Daoy (cell line): ENCODE measurements at places on chromosomes 13 and 19.

DNA sequence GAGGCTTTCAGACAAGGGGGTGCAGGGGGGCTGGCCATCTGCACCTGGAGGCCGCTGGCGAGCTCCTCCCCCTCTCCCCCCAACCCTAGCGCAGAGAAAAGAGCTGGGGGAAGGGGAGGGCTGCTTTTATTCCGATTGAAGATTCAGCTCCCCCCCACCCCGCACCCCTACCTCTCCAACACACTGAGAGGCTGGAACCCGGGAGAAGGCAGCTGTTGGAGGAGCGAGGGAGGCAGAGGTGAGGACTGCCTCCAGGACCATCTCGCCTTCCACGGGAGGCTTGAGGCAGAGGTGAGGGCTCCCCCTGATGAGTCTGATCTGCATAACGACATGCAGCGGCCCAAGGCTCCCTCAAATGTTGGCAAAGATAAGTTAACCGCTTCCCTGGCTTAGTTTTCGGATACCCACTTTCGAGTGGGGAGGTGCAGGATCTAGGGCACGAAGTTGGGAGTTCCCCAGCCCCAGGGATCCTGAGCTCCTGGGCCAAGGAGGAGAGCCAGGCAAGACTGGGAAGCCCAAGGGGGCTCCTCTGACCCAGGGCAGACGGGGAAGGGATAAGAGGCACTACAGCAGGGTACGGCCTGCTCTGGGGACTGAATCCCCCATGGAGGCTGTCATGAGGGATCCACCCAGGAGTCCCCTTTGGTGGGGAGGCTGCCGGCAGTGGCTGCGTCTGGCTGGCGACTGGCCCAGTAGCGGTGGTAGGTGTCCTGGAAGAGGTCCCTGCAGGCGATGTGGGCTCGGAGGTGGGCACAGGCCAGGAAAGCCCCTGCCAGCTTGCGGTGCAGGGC lies 1.2 kb upstream of the NUMBL start:
- peak; percentile 34 for DNase-seq

DNA sequence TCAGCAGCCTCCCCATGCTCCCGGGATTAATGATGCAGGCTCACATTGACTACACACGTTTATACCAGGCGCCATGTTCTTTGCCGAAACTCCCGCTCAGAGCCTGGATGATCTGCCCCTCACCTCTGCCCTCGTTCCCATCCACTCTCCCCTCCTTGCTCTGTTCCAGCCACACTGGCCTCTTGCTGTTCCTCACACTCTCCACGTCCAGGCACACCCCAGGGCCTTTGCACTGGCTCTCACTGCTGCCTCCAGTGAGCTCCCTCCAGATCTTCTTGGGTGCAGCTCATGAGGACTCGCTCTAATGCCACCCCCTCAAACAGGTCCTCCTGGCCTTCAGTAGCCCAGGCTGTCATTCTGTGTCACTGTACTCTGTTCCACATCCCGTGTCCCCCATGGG lies 39.2 kb downstream of the DPF1 start:
- DNase-seq: no peak

DNA sequence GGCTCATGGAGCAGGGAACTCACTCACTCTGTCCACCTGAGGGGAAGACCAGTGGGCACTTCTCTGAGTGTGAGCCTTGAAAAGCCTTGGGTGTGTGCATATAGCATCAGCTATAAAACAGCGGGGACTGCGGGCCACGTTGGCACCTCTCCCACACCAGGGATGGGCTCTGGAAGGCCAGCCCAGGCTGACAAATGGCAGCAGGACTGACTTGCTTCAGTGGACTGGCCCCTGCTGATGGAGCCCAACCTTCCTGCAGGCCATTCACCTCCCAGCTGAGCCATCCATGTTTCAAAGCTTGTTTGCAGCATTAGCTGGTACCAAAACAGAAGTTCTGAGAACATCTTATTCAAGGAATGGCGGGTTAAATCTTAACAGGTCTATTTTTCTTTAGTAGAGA lies 21.0 kb downstream of the TSHZ3 start:
- no peak for DNase-seq

GRCh38 chr13:103772576-103772975 lies 706.4 kb upstream of the SLC10A2 start:
- peak; percentile 6 for DNase-seq

DNA sequence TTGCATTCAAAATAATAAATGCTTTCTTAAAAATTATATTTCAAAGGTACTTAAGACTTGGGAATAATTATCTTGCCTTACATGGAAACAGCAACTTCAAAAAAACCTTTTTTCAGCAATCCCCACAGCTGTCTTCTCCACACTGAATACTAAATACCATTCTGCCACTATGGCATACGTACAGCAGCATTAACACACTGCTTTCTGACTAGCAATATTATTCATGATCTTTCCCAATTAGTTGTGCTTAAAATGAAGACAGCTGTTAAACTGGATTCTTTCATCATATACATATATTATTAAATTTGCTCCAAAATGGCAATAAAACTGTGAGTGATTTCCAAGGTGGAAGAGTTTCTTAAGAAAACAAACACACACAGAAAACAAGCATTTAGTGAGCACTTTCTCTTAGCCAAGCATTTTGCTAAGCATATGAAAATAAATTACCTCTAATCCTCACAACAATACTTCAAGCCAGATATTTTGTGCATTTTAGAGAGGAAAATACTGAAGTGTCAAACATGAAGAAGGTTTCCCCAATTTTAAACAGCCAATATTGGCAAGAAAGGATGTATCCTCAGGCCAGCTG lies 609.5 kb downstream of the SLITRK1 start:
- no peak for DNase-seq

GRCh38 chr13:44719857-44720671 lies 143.9 kb upstream of the TSC22D1 start:
- peak; percentile 66 for DNase-seq

DNA sequence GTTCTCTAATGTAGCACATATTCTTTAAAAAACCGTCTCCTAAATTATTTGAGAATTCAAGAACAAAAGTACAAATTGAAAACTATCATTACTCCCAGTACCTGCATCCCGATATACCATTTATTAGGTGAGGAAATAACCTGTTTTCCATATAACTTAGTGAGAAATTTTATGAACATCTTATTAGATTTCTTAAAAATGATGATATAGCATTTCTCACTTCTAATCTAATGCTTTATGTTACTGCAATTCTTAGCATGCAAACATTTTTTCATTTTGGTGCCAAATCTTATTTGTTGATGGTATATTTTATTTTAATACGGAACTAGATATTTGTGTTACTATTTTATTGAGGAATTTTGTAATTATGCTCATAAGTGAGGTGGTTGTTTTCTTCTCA lies 1321.3 kb upstream of the SLC10A2 start:
- DNase-seq: no peak

- DNase-seq: no peak
Measured at GRCh38 chr13:53907891-53908290, 879.3 kb downstream of the OLFM4 start.

DNA sequence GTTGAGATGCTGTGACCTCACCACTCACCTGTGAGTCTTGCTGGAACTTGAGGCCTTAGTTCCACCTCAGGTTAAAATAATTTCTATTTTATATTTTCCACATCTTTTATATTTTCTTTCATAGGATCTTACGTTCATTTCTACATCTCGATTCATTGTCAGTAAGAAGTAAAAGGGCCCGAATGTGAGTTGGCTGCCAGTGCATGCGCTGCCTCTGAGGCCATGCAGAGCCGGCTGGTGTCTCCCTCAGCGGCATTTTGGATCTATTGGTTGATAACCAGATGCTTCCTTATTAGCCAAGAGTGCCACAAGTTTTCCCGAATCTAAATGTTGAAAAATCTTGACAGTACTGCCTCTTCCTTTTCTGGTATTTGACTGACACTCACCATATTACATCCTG lies 347.3 kb downstream of the TEX29 start:
- DNase-seq: no peak

GRCh38 chr19:50414864-50415660 lies 3.7 kb upstream of the SPIB start:
- peak; percentile 80 for DNase-seq

DNA sequence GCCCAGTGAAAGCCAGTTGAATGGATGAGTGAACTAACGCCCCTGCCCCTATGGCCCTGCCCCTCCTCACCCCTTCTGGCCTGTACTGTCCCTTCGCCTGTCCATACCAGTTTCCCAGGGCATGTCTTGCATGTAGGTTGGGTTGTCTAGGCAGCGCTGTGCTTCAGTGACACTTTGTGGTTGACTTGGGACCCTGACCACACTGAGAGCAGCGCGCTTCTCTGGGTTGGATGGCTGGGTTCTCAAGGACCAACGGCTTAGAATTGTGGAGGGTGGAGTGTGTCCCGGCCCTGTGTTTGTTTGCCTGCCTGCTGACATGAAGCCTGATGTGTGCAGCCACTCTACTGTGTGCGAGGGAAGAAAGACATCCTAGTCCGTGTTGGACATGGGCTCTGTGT lies 15.8 kb downstream of the GATAD2A start:
- no peak for DNase-seq

DNA sequence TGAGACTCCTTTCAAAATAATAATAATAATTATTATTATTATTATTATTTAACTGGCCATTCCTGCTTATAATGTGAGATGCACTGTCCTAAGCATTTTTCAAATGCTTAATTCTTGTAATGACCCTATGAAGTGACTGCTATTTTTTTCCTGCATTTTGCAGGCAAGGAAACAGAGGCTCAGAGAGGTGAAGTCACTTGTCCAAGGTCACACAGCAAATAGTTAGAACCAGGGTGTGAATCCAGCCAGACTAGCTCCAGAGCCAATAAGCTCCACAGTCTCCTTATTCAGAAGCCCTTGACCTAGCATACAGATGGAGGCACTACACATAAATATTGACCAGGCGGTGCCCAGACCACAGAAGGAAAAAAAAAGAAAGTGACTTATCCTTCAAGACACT lies 77.5 kb upstream of the CACNA1A start:
- DNase-seq: no peak

GRCh38 chr13:61960981-61961380 lies 545.3 kb upstream of the PCDH20 start:
- no peak for DNase-seq

GRCh38 chr19:38484747-38485146 lies 51.3 kb downstream of the RYR1 start:
- DNase-seq: no peak

DNA sequence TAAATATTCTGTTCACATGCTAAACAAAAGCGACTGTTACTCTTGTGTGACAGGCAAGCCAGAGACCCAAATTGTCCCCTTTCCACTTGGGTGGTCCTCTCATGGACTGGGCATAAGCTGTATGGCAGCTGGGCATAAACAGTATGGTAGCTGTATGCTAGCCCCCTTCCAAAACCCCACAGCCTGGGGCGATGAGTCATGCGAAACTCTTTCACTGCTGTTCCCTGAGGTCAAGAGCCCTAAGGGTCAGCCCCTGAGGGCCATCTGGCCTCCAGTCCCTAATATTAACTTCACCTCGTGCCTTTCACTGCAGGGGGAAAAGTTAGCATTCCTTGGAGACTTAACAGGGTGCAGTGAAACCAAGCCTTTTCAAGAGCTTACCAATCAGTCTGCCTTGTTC lies 45.6 kb upstream of the ZNF562 start:
- no peak for DNase-seq

DNA sequence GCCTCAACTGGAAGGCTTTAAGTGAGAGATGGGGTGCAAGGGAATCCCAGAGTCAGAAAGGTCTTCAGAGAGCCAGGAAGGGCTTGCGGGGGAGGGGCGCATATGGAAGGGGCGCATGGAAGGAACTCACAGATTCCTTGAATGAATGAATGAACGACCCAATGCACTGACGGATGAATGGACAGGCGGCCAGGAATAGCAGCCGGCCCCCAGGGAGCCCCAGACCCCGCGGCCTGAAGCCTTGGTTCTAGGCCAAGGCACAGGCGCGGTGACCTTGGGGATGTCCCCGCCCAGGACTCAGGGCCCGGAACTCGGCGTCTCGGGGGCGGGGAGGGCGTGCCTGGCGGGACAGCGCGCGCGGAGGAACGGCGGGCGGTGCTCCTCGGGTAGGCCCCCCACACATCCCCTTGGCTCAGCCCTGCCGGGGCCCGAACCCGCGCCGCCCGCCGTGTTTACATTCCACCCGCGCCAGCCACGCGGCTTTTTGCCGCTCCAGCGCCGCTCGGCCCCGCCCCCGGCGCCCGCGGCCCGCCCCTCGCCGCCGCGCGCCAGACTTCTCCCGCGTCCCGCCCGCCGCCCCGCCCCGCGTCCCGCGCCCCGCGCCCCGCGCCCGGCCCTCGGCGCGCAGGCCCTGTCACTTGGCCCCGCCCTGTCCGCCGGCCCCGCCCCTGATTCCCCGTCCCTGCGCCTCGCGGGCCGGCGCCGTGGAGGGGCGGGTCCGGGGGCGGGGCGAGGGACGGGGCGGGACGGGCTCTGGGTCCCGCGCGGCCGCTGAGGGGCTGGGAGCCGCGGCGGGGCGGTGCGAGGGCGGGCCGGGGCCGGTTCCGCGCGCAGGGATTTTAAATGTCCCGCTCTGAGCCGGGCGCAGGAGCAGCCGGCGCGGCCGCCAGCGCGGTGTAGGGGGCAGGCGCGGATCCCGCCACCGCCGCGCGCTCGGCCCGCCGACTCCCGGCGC lies at the start of gene CCNE1:
Gene CCNE1 (plus strand): TSS at position 867 of the 955 bp plus-strand sequence. CDS start 565 bp downstream, outside the sequence.
- DNase-seq: peak; percentile 94

DNA sequence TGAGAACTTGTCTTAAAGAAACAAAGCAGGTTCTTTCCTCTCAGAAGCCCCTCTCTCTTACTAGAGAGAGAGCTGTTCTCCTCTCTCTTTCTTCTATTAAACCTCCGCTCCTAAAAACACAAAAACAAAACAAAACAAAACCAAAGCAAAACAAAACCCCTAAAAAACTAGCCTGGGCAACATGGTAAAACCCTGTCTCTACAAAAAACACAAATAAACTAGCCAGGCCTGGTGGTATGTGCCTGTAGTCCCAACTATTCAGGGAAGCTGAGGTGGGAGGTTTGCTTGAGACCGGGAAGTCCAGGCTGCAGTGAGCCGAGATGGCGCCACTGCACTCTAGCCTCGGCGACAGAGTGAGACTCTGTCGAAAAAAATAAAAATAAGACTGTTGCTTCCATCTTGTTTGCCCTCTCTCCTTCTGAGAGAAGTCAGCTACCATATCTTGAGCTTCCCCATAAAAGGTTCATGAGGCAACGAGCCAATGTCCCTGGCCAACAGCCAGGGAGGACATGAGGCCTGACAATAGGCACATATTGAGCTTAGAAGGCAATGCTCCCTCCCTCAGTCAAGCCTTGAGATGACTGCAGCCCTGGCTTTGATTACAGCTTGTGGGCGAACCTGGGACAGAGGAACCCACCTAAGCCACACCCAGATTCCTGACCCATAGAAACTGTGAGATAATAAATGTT lies 17.5 kb upstream of the FLT3 start:
- DNase-seq: peak; percentile 18

- DNase-seq: no peak
Measured at GRCh38 chr13:113883314-113883811, 19.5 kb upstream of the GAS6 start.
